Fibroblast of skin of right quadriceps (primary cell): ENCODE measurements at places on chromosomes 11 and 22.

DNA sequence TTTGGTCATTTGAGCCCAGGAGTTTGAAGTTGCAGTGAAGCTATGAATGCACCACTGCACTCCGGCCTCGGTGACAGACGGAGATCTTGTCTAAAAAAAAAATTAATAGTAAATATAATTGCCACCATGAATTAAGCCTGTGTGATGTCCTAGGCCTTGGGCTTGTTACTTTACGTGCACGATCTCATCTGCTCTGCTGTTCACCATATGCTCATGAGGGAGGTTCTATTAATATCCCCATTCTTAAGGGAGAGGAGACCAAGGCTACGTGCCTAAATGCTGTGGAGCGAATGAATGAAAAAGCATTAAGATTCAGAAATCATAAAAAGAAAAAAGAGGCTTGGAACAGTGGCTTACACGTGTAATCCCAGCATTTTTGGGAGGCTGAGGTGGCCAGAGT, 2.6 kb upstream of the ATG2A start:
- DNase-seq: no peak

DNA sequence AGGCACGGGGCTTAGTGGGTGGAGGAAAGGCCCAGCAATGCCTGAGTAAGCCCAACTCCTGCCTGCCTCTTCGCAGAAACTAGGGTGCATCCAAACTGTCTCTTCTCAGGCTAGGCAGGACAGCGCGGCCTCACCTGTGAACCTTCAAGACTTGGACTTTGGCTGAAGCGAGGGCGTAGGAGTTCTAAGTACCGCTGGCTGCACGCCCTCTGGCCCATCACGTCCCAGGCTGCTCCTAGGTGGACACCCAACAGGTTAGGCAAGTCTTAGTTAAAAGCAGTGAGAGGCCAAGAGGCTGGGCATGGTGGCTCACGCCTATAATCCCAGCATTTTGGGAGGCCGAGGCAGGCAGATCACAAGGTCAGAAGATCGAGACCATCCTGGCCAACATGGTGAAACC, 1.8 kb upstream of the DDB2 start:
- no peak for DNase-seq

GRCh38 chr11:120028897-120029258, 109.0 kb downstream of the TRIM29 start:
- no peak for DNase-seq

DNA sequence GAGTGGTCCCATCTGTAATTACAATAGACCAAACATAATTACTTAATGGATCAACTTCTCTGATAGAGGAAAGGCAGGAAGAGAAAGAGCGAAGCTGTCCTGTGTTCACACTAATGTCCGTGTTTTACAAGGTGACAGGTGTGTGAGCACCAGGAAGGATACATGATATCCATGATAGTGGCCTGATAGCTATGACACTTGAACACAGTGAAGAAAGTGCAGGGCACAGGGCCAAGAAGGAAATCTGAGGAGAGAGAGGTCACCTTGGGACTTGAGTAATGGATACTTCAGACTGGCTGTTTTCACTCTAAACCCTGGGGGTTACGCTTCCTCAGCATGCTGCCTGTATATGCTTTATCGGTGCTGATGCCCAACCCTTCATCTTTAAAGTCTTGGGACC, 29.4 kb downstream of the TUB start:
- DNase-seq: no peak
